Renal pelvis (tissue), 12 donors: ENCODE measurements at places on chromosomes 11 and 22.

DNA sequence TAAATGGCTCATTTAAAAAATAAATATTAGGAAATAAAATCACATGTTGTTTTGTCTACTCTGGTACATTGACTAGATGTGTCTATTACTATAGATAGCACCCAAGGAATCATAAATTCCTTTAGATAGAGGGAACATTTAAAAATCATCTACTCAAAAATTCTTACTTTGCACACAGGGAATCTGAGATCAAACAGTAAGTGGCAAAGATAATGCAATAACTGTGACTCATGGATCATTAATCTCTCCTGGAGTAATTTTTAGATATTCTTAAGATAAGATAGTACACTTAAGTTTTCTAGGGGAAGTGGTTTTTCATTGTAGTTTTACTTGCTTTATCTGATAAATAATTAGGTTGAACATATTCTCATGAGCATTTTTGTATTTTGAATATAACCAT, 468.9 kb downstream of the LUZP2 start:
- no peak for DNase-seq

DNA sequence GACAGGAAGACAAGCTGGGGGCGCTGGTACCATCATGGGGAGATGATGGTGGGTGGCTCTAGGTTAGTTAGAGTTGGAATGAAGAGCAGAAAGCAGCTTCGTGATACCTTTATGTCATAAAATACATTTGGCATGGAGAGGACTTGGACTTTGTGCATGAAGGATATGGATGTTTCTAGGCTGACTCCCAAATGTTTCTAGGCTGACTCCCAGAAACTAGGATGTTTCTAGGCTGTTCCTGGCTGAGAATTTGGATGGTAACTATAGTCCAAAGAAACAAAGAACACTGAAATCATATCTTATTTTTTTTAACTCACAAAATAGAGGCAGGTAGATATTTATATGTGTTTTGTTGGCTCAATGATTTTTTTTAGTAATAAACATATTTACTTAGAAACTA, 89.4 kb upstream of the VPREB1 start:
- no peak for DNase-seq

GRCh38 chr11:94504689-94505293, 7.5 kb upstream of the C11orf97 start:
- no peak for DNase-seq

- no peak for DNase-seq
Observed at GRCh38 chr11:13119361-13119760, 110.2 kb downstream of the RASSF10 start.
